ENCODE measurements at places on chromosomes 5 and 9.

DNA sequence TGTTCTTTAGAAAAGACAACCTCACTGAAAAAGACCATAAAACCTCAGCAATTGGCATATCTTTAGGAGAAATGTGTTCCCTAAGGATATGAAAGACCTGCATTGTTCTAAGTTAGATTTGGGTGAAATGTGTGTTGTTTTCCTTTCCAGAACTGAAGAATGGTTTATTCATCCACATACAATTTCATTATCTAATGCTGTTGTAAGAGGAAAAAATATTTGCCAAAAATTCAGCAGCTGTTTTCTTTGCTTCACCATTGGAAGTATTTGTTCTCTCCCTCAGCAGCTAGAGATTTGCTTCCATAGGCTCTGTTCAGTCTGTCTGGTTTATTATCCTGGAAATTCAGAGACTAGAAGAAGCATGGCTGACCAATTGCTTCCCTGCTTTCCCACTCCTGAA lies 150.9 kb downstream of the ISOC1 start:
- no peak for DNase-seq

- DNase-seq = no peak
Measured at GRCh38 chr5:39775086-39775796, 350.5 kb upstream of the DAB2 start.

DNA sequence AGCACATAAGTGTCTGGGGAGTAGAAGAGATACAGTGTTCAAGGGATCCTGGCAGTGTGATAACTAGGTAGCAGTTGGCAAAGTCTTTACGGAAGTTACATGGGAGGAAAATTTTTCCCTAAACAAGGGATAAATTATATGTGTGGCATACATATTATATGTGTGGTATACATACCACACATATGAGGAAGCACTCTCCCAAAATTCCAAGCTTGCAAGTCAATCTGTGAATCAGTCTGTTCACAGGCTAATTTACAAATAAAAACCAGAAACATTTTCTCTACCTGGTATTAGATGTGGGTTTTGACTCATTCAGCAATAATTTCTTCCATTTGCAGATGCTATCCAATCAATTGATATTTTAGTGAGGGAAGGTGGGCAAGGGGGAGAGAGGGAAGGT lies 110.0 kb downstream of the ISOC1 start:
- no peak for DNase-seq

- DNase-seq = no peak
Measured at GRCh38 chr5:533955-534742, 9.9 kb upstream of the SLC9A3 start.

DNA sequence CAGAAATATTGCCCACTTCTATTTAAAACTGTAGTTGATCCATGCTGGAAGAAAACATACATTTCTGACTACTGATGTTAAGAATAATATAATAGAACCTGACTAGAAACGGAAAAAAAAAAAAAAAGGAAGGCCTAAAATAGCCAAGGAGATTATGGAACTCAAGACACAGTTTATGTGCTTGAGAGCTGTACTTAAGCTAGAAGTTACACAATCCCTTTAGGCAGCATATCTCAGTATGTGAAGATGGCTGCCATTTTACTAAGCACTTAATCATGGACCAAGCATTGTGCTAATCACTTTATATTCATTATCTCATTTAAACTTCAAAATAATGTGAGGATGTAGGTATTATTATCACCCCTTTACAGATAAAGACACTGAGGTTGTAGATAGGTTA lies 73.0 kb upstream of the NR4A3 start:
- no peak for DNase-seq

DNA sequence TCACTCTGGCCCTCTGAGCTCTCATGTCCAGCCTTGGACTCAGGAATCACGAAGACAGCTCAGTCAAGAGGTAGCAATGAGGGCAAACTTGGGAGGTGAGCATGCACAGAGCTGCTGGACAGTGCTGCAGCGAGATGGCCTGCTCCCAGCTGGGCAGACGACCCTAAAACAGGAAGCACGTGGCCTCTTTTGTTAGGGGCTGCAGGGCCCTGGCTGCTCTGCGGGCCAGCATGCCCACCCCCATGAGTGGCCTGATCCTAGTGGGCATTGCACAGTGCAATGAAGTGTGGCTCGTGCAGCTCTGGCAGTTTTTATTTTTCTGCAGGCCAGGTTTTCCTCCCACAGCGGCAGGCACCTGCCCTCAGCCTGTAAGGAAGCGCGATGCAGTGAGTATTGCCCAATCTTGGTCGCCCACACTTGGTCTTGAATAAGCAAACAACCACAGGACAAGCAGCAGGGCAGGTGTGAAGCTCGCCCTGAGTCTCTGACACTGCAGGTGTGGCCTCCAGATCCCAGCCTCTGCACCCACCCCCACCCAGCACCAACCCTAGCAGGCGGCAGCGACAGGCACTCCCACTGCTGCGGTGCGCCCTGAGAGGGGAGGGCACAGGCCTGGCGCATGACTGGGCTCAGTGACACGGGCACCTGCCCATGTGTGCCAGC lies 60.8 kb downstream of the SEMA4D start:
- no peak for DNase-seq

DNA sequence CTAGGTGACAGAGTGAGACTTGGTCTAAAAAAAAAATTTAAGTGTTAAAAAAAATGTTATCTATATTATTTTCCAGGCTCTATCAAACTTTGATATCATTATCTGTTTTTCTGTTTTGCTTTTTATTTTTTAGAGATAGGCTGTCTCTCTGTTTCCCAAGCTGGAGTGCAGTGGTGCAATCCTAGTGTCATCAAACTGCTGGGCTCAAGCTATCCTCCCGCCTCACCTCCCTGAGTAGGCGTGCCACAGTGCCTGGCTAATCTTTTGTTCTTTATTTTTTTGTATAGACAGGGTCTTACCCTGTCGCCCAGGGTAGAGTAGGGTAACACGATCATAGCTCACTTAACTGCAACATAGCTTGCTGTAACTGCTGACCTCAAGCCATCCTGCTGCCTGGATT lies 14.4 kb downstream of the SEC24A start:
- no peak for DNase-seq

GRCh38 chr9:35938474-35939356 lies 19.2 kb downstream of the OR2S2 start:
- no peak for DNase-seq

DNA sequence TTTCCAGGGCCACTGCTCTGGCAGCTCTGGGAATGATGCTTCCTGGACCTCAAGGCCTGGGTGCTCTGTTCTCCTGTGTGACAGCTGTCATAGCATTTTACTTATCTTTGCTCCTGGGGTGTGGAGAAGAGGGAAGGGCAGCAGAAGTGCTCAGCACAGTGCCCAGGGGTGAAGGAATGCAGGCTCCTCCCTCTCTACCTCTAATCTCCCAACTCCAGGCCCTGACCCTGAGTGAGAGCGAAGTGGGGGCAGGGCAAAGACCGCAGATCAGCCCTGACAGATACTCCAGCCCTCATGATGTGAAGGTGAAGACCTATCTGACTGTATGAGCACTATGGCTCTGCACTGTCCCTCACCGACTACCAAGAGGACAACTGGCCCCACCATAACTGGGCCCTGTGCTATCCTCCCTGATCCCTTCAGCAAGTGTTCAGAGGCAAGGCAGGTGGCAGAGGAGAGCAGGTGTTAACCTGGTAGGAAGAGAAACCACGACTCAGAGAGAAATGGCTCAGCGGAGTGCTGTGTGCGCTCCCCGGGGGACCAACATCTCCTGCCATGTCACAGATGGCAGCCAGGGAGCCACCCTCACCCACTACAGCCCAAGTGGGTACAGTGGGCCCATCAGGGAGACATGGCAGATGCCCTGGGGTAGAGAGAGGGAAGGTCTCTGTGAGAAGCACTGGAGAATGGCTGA lies 16.8 kb downstream of the ACSL6 start:
- no peak for DNase-seq

GRCh38 chr5:129857116-129857515 lies 47.1 kb upstream of the CHSY3 start:
- DNase-seq = no peak

- no peak for DNase-seq
Measured at GRCh38 chr5:94239266-94239665, 379.1 kb downstream of the KIAA0825 start.

All from islet precursor cell (in vitro differentiated cells).